Bronchial epithelial cell (primary cell): ENCODE measurements at places on chromosomes 3 and 15.

DNA sequence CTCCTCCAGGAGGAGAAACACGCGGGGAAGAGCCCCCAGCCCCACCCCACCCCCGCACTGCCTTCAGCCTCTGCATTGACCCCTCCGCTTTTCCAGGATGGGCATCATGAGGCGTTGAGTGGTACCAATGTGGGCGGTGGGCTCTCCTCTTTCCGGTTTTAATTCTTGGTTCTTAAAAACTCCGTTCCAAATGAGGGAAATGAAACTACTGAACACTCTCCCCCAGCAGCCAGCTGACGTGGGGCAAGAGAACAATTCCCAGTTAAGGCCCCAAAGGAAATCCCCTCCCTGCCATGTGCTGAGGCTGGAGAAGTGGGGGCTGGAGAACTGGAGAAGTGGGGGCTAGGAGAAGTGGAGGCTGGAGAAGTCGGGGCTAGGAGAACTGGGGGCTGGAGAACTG, 5.3 kb upstream of the NRROS start:
- DNase-seq, result no peak

GRCh38 chr15:88904624-88905327, 8.4 kb downstream of the MFGE8 start:
- peak; percentile 67 for DNase-seq

GRCh38 chr3:183774631-183775030, 50.7 kb downstream of the MAP6D1 start:
- DNase-seq, result no peak

DNA sequence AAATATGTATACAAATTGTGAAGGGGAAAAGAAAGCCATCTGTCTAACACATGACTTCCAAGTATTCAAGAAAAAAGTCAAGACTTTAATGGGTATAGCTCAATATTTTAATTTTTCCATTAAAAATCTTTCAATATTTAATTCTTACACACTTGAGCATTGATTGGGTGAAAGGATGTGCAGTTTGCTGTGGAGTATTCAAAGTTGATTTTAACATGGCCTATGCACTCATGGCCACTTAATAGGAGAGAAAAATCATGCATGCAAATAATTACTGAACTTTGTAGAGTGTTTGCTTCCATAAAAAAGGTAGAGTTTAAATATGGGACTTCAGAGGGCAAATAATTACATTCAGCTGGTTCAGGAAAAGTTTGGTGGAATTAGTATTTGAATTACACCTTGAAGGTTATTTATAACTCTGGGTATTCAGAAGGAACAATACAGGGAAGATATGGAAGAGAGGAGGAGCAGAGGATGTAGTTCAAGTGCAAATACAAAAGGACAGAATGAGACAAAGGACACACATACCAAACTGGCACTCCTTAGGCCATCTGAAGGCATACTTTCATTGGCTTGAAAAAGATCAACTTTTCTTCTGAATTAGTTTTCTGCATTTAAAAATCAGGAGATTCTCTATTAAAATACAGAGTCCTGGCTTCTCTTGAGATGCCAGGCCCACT, 90.1 kb downstream of the OTOL1 start:
- DNase-seq, result no peak

DNA sequence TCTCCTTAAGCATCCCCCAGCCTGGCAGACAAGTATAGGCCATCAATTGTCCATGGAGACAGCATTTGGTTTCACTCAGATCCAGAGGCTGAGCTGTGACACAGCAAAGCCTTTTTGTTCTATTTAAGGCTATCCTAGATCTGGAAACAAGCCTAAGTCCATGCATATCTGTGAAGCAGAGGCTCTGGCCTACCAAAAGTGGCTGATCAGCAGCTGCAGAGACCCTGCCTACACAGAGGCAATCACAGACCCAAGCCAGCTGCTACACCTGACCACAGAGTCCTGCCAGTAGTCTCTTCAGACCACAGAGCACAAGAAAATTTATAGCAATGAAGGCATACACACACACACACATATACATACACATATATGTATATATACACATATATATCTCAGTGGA, 501.7 kb upstream of the ARPP21 start:
- DNase-seq, result no peak

GRCh38 chr15:63335543-63336240, 46.0 kb downstream of the CA12 start:
- DNase-seq, result no peak

DNA sequence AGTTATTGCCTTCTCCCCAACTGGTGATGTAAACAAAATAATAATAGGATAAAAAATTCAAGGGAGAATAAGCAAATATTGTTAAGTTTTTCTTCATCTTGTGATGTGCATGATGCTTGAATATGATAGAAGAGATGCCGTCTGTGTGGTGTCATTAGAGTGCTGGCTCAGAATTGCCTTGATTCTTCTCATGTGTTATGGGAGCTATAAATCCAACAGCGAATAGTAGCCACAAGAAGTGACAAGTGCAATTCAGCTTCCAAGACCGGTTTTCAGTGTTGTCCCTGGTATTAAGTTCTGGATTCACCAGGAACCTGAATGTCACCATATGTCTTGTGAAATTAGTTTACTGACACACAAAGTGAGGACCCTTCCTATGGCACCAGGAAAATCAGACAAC, 547.0 kb downstream of the NSUN3 start:
- no peak for DNase-seq

DNA sequence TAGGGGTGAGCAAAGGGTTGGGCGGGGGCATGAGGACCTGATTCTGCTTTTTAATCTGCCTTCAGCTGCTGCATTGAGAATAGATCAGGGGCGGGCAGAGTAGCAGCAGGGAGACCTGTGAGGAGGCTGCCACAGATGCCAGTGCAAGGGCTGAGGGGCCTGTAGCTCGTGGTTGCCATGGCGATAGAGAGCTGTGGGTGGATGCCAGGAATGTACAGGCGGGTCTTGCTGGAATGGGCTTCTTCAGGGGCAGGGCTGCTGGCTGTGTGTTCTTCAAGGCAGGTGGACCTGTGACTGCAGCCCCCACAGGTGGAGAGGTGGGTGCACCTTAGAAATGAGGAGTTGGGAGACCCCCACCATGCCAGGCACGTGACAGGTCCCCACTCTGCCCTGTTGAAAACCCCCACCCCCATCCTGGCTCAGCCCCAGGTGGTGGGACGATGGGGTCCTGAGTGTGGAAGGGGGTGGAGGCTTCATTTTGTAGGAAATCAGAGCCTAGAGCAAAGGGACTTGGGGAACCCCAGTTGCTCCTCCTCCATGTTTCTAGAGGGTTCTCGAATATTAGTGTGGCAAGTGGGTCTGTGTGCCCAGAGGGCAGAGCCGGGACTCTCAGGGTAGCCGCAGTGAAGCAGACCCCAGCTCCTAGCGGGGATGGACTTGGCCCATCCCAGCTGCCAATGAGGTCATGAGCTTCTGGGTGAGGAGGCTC, 38.3 kb downstream of the SLC6A6 start:
- DNase-seq, result no peak

GRCh38 chr15:60392986-60393790, 4.6 kb downstream of the ANXA2 start:
- peak; percentile 100 for DNase-seq

- DNase-seq, result no peak
Observed at GRCh38 chr3:25861566-25861965, 71.7 kb downstream of the OXSM start.

GRCh38 chr3:133280586-133280985, 119.3 kb upstream of the BFSP2 start:
- DNase-seq, result no peak

DNA sequence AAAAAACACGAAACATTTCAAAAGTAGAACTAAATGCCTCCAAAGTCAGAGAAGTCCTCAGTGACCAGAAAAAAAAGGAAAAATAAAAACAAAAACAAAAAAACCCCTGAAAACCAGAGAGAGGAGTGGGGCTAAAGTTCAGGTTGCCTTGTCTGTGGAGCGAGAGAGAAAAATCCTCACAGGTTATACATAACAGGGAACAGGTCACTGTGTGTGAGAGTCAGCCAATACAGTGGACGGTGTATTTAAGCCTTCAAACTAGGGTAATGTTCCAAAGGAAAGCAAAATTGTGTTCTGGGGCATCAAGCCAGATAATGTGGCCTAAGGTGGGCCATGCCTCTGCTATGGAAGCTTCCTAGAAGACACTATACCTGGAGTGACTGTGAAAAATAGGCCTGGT, 216.1 kb upstream of the SUCLG2 start:
- no peak for DNase-seq

DNA sequence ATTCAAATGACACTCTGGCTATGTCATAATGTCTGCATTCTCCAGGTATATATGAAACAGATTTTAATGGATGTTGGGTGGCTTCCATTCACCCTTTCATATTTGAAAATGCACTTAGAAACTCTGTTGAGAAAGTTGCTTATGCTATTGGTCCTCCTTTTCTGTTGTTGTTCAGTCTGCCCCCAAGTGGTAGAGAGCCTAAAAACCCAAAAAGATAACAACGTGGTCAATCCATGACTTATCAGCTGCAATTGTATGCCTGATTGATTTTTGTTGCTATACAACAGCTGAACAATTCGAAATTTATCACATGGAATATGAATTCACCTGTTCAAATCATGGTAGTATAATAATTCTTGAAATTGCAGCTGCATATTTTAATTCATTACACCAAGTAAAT, 279.8 kb downstream of the ROBO2 start:
- peak; percentile 23 for DNase-seq

- DNase-seq, result peak; percentile 8
Observed at GRCh38 chr3:44510000-44510368, 32.5 kb upstream of the ZNF445 start.

GRCh38 chr15:61201322-61201721, 27.8 kb downstream of the RORA start:
- no peak for DNase-seq

- DNase-seq, result no peak
Observed at GRCh38 chr3:171678971-171679492, 131.3 kb downstream of the PLD1 start.

DNA sequence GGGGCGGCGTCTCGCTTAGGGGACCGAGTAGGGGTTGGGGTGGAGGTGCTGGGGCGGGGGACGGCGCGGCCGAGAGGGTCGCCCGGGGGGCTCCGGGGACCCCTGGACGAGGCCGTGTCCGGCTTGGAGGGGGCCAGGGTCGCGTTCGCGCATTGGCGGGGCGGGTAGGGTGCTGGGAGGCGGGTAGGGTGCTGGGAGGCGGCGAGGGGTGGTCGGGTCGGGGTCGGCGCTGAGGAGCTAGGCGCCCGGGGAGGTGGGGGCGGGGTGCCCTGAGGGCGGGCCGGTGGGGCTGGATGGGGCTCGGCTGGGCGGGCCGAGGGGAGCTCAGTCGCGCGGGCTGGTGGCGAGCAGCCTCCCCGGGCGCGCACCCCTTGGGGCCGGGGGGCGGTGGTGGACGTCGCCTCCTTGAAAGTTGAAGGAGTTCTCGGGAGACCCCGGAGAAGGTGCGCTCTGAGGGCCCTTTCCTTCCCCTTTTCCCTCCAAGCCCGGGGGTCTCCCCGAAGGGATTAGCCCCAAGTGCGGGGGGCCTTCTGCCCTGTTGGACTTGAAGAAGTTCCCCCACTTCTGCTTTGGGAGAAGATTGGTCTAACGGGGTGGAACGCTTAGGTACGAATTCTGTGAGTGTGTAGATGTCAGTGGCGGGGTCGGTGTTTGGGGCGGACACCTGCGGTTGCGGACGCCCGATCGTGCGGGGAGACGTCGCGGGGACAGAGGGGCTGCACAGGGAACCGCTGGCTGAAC, 543 bp downstream of the MEF2A start:
- DNase-seq, result no peak

GRCh38 chr3:189419683-189420082, 211.5 kb upstream of the TP63 start:
- no peak for DNase-seq

GRCh38 chr3:168051070-168051469, 44.7 kb downstream of the GOLIM4 start:
- no peak for DNase-seq

DNA sequence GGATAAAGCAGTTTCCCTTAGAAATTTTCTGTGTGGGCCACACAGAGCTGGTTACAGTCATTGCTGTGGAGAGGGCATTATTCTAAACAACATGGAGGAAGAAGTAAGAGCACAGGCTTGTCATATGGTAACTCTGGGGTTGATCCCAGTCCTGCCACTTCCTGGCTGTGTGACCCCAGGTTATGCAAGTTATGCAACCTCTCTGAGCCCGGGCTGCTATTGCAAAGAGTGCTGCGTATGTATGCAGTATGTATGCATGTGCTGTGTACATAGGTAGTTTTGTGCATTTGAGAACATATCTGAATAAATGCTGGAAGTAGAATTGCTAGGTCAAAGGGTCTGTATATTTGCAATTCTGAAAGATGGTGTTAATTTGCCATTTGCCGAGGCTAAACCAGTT, 9.2 kb downstream of the SPSB4 start:
- DNase-seq, result no peak

DNA sequence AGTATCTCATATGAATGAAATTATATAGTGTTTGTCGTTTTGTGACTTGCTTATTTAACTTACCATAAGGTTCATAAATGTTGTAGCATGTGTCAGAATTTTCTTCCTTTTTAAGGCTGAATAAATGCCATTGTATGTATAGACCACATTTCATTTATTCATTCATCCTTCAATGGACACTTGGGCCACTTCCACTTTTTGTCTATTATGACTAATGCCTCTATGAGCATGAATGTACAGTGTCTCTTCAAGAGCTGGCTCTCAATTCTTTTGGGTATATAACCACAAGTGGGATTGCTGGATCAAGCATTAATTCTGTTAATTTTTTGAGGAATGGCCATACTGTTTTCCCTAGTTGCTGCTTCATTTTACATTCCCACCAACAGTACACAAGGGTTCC, 156.1 kb downstream of the VPS8 start:
- no peak for DNase-seq
